ENCODE measurements at places on chromosomes 4 and X.

GRCh38 chr4:31374256-31374960, 654.2 kb downstream of the PCDH7 start:
- no peak for DNase-seq

- DNase-seq = no peak
Measured at GRCh38 chr4:185740471-185740873, 71.5 kb downstream of the SORBS2 start.

GRCh38 chr4:26782830-26783202, 77.8 kb upstream of the STIM2 start:
- no peak for DNase-seq

DNA sequence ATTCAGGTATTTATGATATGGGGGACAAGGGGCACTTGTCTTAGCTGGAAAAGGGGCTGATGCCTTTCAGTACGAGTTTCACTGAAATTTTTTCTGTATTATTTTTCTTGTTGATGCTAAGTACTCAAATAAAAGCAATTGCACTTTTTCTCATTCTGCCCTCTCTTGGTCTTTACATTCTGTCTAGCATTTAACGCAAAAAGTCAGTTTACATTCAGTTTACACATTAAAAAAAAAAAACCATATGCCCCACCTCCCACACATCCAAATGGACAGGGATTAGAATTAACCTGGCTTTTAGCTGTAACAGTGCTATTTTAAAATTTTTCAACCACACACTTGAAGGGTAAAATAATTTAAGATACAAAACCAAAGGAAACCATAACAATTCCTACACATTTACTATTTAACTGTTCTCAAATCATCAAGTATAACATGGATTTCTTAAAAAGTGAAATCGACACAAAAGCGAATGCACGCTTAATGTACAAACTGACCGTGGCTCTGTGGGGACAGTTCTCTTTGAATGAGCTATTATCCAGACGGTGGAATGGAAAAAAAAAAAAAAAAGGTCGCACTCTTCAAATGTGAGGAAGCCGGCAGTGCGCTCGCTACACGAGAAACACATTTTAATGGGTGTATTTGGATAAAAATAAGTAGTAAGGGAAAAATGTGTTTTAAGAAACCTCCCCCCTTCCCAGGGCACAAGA, 1.4 kb downstream of the AMMECR1 start:
- no peak for DNase-seq

DNA sequence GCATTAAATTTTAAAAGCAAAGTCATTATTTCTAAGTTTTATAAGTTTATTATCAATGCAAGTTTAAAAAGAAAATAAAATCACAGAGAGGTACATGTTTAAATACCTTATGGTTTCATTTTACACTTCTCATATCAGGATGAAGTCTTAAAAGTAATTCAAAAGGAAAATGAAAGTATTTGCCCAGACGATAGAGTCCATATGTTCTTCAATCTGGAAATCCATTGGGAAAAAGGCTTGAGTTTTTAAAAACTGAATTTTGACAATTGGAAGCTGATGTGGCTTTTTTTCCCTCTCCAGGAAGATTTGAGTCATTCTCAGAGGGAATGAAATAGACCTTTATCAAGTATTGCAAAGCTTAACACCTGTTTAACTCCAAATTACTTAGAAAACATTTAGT, 37.1 kb downstream of the MAB21L2 start:
- peak; percentile 3 for DNase-seq

DNA sequence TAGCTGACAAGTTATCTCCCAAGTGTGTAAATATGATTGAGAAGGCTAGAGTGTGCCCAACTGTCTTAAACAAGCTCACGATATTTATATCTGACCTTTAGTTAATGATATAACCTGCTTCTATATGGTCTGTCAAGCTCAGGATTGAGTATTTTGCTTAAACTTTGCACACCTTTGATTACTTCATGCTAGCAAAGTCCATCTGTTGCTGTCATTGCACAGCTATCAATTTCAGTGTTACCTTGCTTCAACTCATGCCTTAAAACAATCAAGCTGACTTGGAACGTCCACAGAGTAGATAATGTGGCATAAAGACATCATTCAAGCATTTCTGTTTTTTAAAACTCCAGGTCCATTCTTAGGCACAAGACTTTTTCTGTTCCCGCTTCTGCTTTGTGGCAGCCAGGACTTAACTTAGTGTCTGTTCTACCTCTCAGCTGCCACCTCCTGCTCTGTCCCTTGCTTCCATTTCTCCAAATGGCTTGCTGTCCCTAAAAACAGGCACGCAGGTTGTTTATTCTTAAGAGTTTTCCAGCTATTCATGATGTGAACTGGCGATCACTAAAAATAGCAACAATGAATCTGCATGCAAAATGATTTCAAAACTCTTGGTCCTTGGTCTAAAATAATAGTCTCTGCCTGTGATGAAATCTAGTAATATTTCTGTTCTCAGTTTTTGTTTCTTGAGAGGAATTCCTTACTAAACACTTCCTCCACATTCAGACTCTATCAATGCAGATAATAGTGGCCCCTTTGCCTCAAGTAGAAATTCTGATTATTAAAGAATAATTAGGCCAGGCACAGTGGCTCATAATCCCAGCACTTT, 16.3 kb upstream of the NEIL3 start:
- no peak for DNase-seq

GRCh38 chrX:154991476-154991875, 31.0 kb downstream of the F8 start:
- DNase-seq = no peak

DNA sequence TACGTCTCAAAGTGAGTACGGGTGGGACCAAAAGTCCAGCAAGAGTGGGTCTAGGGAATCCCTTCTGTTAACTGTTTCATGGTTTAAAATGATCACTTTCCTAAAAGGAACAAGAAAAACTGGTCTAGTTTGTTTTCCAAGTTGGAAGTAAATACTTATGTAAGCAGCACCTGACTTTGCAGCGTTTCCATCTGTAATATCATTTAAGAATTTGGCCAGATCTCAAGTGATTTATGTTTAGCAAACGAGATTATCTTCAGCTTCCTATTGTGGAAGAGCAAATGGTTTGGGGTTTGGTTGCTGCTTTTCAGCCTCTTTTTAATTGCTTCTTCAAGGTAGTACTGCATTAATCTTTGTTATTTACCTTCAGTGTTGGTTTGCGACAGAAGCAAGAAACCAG, 50.4 kb downstream of the FHIP1A start:
- no peak for DNase-seq

DNA sequence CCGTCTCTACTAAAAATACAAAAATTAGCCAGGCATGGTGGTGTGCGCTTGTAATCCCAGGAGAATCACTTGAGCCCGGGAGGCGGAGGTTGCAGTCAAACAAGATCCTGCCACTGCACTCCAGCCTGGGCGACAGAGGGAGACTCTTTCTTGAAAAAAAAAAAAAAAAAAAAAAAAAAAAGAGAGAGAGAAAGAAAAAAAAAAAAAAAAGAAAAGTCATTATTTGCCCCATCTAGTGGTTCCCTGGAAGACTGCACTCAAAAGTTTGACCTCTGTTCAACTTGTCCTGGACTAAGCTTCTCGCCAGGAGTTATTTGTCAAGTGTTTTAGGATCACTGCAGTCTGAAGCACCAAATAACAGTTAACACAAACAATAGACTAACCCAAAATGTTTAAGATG, 45.3 kb upstream of the KCTD8 start:
- peak; percentile 3 for DNase-seq

DNA sequence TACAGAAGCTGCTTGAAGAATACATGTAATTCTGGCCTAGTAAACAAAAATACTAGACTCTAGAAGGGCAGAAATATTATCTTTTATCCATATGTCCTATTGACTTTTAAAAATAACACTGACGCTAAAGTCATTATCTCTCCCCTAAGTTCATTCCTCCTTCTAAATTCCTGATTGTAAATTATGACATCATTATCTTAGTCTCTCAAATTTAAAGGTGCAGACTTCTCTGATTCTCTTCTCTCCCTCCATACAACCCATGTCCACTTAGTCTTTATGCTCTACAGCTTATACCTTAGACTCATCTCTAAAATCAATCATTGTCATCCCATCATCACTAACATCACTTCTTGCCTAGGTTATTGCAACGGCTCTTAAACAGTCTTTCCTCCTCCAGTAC, 327.9 kb upstream of the GRIA3 start:
- DNase-seq = no peak

DNA sequence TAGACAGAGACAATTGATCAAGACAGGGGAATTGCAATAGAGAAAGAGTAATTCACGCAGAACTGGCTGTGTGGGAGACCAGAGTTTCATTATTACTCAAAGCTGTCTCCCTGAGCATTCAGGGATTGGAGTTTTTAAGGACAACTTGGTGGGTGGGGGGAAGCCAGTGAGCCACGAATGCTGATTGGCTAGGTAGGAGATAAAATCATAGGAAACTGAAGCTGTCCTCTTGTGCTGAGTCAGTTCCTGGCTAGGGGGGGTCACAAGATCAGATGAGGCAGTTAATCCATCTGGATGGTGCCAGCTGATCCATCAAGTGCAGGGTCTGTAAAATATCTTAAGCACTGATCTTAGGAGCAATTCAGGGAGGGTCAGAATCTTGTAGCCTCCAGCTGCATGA, 358.6 kb downstream of the GPM6A start:
- DNase-seq = peak; percentile 8

DNA sequence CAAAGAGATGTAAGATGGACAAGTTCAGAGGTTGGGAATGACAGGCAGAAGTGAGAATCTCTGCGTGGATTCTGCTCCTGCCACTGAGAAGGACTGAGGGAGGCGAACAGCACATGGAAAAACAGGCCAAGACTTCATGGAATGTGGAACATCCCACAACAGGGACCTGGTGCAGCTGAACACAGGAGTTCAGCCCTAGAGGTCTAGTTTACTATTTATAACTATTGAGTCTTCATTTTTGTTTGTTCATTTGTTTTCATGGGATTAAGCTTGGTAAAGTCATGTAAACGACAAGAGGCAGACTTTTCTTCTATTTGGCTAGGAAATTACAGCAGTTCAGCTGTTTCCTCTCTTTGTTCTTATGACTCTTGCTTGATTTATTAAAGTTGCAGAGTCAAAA, 234.5 kb downstream of the MAML3 start:
- DNase-seq = peak; percentile 77

DNA sequence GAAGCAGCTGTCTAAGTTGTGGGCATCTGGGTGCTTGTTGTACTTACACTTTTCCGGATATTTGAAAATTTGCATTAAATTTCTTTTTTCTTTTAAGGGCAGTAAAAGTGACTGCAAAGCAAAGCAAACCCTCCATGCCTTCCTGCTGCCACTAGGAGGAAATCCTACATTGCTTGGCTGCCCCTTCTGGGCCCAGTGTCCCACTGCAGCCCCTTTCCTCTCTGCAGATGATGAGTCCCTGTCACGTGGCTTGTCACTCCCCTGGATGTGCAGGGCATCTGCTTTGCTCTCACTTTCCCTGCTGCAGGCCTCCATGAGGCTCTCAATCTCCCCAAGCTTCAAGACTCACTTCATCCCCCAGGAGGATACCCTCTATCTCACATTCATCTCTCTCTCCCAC, 12.7 kb downstream of the TSR2 start:
- peak; percentile 34 for DNase-seq

DNA sequence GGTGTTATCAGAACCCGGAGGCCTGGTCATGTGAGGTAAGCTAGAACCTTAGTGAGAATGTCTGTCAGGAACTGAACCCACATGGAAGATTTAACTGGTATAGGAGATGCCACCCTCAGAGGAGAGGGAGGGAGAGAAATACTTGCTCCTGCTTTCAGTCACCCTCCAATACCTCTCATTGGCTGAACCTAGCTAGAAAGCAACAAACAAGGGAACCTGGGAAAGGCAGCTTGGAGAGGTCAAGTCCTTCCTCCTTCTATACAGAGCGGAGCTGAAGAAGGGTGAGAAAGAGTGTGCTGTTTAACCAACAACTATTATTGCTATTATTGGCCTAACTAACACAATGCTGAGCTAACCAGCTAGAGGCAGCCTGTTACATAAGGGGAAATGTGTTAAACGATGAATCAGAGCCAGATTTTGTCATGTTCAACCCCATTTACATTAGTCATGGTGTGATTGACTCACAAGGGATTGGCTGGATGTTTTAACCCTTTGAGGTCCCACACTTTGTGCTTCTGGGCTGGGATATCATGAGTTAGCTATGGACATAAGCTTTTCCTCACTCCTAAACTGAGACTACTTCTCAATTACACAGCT, 96.5 kb upstream of the ESX1 start:
- DNase-seq = peak; percentile 66

DNA sequence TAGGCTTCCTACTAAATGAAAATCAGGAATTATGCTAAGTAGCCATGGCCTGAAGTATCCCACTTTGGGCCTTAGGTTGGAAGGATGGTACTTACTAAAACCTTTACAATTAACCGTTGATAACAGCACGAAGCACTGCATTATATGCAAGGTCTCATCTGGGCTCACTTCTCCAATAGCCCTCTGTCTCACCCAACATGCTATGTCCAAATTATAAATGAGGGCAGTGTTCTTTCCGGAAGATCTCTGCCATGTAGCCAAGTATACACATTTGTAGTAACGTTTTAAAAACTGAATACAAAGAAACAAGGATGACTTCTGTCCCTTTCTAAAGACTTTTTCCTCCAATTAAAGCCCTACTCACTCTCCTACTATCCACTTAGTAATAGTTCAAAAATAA, 51.6 kb downstream of the SCFD2 start:
- DNase-seq = no peak

GRCh38 chrX:29432534-29432933, 782.8 kb upstream of the MAGEB2 start:
- no peak for DNase-seq

- DNase-seq = no peak
Measured at GRCh38 chrX:7432901-7433300, 284.9 kb upstream of the PUDP start.

- no peak for DNase-seq
Measured at GRCh38 chr4:108954880-108955279, 192.0 kb upstream of the ETNPPL start.

DNA sequence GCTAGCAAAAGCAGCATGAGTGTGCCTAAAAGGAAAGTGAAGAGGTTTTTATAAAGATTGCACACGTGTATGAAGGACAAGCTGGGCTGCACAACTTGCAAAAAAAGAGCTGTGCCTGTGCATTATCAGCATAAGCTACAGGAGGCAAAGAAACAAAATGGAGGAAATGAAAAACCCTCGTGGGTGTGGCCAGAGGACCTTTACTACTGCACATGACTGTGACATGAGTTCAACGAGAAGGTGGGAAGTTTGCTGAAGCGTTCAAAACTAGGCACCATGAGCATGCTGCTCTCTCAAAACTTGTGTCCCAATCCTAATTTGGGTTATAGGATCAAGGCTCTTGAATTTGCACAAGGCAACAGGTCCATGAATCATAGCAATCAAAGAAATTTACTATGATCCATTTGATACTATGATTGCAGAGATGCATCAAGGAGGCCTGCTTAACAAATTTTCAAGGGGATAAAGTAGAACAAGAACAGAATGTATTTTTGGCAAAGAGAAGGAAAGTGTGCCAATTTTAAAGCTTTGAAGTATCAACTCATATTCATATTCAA, 38.1 kb upstream of the CXorf38 start:
- DNase-seq = no peak

GRCh38 chrX:119646515-119646914, 40.3 kb upstream of the NKRF start:
- no peak for DNase-seq

GRCh38 chr4:175536852-175537453, 275.1 kb downstream of the GPM6A start:
- DNase-seq = peak; percentile 60

Measured in foreskin fibroblast (primary cell).